ENCODE measurements at places on chromosomes 12 and 14.

DNA sequence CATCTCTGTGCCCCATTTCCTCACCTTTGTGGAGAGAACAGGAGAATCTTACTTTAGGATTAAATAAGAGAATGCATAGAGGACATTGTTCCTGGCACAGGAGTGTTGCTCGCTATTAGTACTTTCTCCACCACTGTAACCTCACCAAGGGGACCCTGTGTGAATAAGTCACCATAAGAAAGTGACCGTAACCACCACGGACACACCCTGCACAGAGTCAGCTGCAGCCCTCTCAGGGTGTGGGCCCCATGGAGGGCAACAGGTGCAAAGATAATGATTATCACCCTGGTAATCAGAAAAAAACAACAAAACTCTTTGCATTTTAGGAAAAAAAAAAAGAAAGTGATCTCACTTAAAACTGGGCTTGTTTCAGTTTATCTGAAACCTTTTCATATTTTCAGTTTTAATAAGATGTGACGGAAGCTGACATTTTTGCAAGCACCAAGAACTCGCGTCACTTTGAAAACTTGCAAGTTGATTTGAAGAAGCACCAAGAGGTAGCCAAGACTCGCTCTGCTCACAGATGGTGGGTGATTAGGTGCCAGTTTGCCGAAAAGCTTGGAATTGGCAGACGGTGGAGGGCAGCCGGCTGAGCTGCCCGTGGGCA lies 87.0 kb upstream of the VRK1 start:
- peak; percentile 35 for DNase-seq

GRCh38 chr14:103745424-103745823 lies 29.8 kb downstream of the ZFYVE21 start:
- no peak for DNase-seq

DNA sequence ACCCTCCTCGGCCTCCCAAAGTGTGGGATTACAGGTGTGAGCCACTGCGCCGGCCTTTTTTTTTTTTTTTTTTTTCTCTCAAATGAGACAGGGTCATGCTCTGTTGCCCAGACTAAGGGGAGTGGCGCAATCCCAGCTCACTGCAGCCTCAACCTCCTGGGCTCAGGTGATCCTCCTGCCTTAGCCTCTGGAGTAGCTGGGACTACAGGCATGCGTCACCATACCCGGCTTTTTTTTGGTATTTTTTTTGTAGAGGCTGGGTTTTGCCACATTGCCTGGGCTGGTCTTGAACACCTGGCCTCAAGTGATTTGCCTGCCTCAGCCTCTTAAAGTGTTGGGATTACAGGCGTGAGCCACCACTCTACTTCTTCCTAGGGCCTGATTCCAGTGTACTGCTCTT lies 18.7 kb downstream of the FUT8 start:
- DNase-seq: no peak

DNA sequence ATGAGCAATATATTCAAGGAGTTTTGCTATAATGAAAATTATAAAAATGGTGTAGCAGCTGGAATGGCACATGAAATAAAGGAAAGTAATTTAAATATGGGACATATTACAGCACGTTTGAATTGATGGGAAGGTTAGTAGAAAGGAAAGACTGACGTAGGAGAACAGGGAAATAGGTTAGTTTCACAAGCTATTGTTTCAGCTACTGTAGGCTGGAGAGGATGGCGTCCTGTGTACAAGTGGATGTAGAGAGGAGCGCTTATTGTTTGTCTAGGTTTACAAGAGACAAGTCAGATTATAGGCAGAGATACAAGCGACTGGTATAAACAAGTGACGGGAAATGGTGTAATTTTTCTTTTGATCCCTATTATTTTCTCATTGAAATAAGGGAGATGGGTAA lies 431.2 kb upstream of the PDE3A start:
- DNase-seq: no peak

DNA sequence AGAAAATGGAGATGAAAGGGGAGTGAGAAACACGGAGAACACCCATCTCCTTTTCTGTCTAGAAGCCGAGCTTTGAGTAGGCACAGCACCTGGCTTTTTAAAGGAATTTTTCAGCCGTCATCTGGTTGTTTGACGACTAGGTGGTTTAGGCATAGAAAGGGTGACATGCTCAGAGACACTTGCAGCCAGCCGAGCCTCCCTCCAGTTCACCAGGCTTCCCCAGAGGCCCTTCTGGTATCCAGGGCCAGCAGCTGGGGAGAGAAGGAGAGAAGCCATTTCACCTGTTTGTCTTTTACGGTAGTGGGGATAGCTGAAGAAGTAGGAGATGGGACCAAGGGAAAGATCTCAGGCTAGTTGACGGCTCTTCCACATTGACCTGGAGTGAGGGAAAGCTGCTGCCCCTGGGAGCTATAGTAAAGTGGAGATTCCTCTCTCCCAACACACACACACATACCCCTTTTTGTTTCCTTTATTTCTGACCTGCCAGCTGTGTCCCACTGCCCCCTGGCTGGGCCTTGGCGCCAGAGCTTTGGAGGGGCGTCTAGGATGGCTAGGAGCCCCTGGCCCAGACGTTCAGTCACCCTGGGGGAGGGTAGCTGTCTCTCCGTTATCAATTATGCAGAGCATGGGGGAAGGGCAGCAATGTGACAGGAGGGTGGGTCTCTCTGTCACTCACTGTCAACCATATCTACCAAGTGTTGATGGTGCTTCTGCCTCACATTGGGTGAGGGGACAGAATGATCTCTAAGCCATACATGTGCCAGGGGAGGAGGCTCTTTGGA lies 5.5 kb downstream of the MAP3K12 start:
- no peak for DNase-seq

DNA sequence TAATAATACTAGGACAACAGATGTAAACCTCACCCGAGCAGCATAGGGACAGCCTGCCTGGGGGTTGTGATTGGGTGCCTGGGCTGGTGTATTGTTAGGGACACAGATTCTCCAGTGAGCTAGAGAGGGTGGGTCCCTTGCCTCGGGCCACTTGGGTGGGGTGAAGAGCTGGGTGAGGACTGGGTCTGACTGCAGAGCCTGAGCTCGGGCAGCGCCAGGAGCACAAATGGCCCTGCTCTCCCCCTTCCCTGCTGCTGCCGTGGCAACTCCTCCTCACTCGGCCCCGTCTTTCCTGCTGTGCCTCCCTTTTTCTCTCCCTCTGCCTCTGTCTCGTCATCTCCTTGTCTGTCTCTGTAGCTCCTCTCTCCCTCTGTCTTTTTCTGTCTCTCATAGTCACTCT lies 115.4 kb downstream of the GLT1D1 start:
- no peak for DNase-seq

- DNase-seq: no peak
Measured at GRCh38 chr12:25824734-25825133, 133.7 kb upstream of the RASSF8 start.

DNA sequence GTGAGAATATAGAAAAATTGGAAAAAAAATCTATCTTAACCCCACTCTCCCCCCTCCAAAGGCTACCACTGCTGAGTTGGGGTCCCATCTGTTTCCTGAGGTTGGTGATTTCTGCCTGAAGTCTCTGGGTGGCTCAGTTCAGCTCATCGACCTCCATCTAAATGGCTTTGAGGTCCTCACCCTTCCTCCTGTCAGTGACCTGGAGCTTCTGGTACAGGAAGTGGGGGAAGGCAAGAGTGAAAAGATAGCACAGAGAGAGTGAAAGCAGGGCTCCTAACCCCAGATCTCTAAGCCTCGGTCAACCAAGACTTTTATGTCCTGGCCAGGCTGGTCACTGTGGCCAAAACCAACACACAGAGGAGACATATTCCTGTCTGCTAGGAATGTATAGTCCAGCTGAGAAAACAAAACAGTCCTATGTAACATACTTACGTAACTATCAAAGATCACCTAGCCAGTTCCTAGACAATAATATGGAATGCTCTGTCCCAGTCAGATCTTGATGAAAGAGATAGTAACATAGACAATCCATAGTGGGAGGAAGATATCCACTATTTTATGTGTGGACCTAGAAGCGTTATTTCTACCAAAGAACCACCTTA lies 12.3 kb upstream of the KRT73 start:
- no peak for DNase-seq

DNA sequence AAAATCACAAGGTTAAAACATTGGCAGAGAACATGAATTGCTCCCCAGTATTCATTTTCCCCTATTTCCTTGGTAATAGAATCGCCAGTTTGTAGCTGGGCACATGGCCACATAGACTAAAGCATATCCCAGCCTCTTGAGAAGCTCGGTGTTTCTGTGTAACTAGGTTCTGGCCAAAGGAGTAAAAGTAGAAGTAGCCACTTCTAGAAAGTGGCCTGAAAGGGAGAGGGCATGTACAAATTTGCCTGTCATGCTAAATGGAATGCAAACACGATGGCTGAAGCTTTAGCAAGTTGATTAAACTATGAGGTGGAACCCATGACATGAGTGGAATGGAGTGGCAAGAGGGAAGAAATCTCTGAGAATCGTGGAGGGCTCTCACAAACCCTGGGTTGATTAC lies 173.7 kb upstream of the EGLN3 start:
- no peak for DNase-seq

DNA sequence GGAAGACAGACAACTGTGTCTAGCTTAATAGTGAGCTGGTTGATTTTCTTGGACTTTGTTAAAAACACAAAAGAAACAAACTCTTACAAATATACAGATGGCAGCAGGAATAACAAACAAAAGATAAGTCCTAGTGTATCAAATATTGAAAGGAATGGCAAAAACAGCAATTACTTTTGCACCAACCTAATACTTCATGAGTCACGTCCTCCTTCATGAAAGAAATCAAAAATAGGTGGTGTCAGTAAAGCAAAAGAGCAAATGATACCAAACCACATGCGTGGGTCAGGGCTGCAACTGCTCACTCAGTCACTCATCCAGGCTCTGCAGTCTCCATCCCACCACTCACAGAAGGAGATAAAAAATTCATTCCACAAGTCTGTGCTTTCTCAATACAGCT lies 11.8 kb downstream of the ATG14 start:
- no peak for DNase-seq

DNA sequence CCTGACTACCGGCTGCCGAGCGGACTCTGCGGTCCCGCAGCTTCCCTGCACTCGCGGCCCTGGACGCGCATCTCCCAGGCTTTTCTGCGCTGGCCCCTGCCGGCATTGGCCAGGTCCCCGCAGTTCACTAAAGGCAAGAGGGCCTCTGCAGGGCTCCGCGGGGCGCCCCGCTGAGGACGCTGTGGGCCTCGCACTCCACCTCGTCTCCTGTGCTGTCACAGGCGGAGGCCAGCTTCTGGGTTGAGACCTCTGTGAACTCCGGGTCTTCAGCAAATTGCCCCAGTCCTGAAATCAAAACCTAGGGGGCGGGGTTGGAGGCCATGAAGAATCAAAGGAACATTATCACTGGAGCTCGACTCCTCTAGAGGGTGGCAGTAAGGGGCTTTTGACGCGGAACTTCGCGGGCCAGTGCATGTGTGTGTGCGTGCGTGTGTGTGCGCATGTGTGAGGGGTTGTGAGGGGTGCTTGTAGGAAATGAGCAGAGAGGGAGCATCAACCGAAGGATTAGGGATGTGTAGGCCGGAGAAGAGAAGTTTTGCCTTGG lies 68.5 kb upstream of the CAPRIN2 start:
- DNase-seq: no peak

- DNase-seq: no peak
Measured at GRCh38 chr12:93829016-93829415, 151.8 kb downstream of the CRADD start.

GRCh38 chr12:125766091-125766490 lies 700.9 kb downstream of the AACS start:
- DNase-seq: no peak

- no peak for DNase-seq
Measured at GRCh38 chr12:101793401-101793800, 37.4 kb downstream of the GNPTAB start.

DNA sequence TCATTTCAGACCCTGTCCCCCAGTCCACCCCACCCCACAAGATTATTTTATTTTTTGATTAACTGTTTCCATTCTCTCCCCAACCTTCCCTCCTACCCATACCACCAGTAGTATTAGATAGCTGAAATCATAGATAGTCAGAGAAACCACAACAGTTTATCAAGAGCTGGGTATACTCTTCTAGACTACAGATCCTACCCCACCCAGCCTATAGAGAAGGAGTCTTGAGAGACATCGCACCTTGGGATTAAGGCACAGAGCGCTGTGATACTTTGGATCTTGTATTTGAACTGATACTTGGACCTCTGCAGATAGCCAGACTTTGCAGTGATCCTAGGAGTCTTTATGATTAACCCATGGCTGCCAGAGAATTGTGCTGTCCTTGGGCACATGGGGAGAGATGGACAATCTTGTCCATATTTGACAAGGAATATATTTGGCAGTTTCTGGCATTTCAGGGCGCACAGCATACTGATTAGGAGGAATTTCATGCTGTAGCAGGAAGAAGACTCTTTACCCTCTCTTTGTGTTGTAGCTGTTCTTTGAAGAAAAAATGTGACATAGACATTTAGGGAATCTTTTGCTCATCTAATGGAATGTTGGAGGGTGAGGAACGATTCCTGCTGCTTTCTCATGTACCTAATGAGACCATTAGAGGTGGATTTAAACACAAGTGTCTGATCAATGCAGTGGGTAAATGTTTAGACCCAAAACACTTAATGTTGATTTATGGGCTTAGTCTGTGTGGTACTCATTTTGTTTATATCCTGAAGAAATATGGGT lies 982 bp downstream of the RBMS2 start:
- DNase-seq: peak; percentile 54

DNA sequence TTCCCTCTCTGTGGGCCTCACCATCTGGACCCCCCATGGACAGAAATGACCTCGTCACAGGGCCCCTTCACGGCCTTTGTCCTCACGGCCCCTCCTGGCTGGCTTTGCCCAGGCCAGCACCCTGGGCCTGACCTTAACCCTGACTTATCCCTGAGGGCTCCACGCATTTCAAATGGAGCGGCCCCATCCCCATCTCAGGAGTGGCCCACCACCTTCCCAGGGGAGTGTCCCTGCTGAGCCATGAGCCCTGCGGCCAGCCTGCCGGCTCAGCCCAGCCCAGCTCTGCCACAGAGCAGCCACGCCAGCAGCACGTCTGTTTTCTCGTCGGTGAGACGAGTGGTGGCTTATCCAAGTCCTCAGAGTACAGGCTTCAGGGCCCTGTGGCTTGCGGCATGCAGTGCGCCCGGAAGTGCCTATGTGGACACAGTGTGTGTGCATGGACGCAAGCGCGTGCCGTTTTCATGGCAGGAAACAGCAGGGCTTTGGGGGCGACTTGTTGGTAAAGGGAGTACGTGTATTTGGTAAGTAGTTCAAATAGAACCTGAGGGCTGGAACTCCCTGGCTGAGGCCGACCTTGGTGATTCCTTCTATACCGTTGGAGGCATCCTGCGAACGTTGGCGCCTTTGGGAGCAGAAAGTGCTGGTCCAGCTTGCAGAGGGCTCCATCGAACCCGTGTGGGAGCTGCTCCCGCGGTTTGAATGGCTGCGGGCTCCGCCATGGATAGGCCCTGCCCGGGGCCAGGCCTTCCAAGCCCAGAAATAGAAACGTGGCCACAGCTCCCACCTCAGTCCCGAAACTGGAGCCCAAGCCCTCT lies 52.1 kb downstream of the LRCOL1 start:
- no peak for DNase-seq
